Left ventricle myocardium inferior (tissue), 1 donor: ENCODE measurements at places on chromosomes 5 and 9. TPM values are rescaled to one million over a fixed set of nuclear protein-coding genes. Genes with fewer than 3 reads are reported as not detected.
A peak's percentile ranks its signal among the peaks of the same experiment; 100 is the strongest.

The SPATA31D4 gene
- not detected for total RNA-seq

DNA sequence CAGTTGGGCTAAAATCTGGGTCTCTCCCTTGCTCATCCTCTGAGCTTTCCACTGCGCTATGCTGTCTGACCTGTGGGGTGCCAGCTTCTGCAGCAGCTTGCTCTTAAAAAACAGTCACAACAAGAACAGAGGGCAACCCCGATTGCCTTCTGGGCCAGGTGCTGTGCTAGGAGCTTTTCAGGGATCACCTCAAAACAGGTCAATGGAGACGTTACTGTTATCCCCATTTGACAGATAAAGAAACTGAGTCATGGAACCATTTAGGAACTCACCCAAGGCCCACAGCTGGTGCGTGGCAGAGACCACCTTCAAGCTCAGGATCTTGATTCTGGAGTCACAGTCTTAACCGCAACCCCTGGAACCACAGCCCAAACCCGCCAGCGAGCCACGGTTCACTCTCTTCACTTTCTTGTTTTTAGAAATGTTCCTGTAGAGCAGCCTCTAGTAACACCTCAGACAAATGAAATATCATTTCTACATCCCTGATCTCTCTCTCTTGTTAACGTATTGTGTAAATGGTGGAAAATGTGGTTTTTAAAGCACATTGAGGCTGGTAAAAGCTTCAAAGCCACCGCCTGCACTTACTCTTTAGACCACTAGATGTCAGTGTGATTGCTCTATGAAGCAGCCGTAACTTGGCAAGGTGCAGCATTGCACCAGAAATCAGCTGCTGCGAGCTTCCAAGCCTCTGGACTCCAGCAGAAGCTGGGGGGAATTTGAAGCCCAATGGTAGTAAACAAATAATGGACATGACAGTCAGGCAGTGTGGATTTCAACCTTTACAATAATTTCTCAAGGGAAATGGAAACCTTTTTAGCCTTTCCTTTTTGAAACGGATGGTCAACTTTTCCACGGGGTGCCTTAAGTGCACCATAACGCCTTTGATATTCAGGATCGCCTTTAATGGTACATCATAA, 1.7 kb downstream of the FYB1 start:
- DNase-seq = peak; percentile 55

DNA sequence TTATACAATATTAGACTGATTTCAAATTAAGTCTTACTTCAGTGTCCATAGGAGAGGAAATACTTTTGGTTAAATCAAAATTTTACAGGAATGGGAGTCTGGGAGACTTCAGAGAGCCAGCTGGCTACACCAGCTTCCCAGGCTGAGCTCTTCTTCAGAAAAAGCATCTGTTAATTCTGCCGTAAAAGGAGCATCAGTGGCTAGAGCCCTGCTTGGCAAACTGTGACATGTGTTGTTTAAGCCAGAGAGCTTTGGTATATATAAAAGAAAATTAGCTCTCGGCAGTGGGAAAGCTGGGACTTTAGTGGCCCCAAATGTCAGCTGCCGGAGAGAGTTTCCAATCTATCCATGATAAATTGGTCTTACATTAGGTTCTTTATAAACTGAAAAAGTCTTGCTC, 378.8 kb upstream of the TUSC1 start:
- DNase-seq = no peak

GRCh38 chr9:4118666-4119065, 181.2 kb downstream of the GLIS3 start:
- DNase-seq = no peak
